NCI-H1694 (cell line): ENCODE measurements at places on chromosomes 6 and 20.

GRCh38 chr6:168599769-168600330, 158.9 kb downstream of the SMOC2 start:
- no peak for DNase-seq

DNA sequence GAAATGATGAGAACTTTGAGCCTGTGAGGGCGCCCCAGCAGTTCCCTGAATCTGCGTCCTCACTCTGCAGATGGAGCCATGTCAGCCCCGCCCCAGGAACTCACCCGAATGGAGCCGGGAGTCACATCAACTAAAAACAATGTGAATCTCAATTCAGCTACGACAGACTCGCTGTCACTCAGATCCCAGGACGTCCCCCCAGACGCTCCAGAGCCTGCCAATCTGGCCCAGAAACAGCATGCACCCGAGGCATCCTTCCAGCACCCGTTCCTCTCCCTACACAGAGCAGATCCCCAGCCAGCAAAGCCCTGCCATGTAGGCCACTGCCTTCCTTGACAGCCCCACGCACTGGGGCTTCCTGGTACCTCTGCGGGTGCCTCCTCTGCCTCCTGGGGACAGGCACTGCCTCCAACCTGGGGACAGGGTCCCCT, 248.0 kb downstream of the TTLL2 start:
- DNase-seq: peak; percentile 90

DNA sequence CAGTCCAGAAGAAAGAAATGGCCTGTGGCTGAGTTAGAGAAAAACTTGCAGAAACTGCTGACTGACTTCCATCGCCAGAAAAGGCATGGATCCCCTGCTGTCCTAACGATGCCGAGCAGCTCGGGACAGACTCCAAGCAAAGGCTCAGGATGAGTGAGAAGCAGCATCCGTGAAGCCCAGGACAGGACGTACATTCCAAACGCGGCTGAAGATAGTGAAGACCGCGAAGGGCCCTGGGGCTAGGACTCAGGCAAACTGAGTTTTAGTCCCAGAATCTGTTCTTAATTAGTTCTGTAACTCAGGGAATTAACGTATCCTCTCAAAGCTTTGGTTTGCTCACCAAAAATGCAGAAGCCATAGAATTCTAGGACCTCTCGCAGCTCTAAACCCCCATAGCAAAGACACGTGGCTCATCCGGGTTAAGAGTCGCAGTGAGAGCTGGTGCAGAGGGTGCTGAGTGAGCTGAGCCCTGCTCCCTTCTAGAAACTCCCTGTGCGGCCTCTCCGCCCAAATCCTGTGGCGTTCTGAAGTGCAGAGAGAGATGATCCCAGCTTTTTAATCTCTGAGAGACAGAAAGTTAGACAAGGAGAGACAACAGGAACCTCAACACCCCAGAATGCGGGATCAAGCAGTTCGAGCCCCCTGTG, 132.9 kb upstream of the THBS2 start:
- no peak for DNase-seq

- no peak for DNase-seq
These were observed 59.6 kb upstream of the AFDN start for GRCh38 chr6:167766986-167767714.

DNA sequence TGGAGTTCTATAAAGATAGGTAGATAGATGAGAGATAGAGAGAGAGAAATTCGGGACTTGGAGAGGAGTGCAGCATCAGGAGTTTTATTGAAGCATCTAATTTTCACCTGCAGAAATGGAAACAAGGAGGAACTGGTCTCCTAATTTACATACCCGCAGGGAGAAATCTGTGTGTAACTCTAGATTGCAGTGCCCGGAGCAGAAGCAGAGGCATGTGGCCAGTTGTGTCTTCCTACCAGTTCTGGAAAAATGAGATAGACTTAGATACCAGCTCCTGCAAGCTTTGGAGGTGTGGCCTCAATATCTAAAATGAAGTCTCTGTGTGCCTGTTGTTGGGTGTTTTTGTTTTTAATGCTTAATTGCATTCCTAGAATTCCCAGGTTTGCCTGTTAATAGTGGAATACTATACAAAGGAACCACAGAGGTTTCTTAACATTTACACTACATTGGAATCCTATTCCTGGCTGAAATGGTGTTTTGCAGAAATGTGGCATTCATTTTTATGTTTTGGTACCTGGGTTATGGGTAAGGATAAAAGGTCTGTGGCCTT, 57.4 kb downstream of the DTD1 start:
- DNase-seq: no peak
